ENCODE measurements at places on chromosomes 6 and 20.

DNA sequence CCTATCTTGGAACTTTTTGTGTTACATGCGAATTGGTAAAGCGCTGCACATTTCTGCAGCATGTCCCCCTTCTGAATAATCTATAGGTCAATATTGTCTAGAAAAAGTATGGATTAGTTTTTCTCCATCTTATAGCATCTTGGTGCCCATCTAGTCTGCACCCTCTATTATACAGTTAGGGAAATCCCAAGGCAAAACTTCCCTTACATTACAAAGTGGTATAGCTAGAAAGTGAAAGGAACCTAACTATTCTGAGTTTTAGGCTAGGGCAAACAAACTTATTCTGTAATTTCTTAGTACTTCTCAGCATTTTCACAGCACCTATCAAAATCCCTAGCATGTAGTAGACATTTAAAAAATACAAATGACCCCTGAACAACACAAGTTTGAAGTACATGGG lies 133.5 kb upstream of the CCDC28A start:
- DNase-seq, result no peak

DNA sequence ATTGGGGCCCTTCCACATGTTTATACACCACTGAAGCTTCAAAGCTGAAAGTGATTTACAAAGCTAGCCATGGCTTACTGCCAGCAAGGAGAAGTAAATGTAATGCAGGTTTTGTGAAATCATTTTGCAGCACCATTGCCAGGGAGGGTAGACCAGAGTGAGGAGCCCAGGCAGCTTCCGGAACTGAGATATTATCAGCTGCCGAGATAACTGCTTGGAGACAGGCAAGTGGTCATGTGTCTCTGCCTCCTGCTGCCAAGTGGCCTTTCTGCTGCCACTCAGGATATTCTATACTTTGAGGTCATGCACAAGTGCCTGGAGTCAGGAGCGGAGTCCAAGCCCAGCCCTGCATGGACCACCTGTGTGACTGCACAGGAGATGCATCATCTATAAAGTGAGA lies 160.2 kb downstream of the SYNDIG1 start:
- no peak for DNase-seq

DNA sequence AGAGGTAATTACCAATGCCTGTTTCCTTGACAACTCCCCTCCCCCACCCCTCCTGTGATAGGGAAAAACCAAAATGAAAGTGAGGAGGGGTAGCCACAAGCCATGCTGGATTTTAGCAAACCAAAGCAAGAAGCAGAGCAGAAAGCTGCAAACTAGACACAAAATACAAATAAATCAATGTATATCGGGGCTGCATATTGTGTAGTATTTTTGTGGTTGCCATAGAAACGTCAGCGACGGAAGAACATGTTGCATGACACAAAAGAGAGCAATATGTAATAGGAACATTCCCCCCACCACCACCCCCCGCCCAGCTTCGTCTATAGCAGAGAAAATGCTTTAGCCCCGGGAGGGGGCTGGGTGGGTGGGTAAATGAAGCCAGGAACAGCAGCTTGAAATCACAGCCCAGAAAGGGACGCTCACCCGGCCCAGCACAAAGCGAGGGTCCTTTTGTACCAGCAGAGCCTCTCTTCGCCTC lies 548 bp downstream of the AGPAT4 start:
- peak; percentile 4 for DNase-seq

GRCh38 chr6:49264496-49264895 lies 198.6 kb downstream of the MMUT start:
- no peak for DNase-seq

- no peak for DNase-seq
Measured at GRCh38 chr6:154234019-154234772, 122.4 kb downstream of the IPCEF1 start.

- DNase-seq, result no peak
Measured at GRCh38 chr6:27441001-27441400, 31.9 kb downstream of the ZNF184 start.

DNA sequence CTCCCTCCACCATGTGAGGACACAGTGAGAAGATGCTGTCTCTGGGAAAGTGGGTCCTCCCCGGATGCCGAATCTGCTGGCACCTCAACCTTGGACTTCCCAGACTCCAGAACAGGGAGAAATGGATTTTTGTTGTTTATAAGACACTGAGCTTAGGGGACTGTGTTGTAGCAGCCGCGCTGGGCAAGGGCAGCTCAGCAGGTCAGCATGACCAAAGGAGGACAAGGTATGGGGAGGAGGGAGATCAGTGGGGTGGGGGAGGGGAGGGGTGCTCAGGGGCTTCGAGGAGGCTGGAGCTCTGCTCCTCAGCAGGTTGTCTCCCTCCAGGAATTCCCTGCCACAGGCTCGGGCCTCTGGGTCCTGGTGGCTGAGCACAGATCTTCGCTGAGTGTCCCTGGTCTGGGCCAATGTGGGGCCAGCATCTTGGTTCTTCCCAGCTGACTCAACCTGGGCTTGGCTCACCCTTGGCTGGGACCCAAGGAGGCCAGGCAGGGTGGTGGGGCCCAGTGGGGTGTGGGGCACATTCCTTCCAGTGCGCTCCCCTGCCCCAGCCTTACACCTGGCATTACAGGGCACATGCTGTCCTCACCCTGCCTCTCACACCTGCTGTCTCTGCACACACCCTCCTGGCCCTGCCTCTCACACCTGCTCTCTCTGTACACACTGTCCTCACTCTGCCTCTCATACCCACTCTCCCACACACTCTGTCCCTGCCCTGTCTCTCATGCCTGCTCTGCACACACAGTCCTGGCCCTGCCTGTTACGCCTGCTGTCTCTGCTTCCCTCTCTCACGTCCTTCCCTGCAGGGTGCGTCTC lies 107.3 kb downstream of the SYCP2 start:
- no peak for DNase-seq

DNA sequence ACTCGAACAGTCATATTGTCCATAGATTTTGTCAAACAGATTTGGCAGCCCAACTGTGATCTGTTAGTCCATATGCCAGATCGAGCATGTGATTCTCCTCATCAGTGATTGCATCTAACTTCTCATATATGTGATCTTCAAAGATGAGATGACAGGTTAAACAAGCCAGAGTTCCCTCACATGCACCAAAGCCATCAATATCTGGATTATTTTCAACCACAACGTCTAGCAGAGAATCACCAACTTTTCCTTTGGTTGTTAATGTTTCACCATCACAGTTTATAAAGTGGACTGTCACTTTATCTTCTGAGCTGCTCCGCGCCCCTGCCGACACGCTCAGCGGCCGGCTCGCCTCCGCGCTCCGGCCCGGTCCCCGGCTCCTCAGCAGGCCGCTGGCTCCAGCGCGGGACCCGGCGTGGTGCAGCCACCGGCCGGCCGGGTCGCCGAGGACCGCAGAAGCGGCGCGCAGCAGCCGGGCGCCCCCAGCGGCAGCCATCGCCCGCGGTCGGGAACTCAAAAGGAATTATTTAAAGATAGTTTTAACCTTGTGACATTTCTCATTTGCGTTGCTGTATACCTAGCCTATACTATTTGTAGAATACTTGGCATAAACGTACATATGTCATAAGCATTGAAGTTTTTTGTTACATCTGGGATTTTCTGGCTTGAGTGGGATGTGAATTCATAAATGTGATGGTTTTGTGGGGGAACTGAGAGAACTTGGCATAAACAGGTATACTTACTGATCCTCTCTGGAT lies 40.1 kb upstream of the DYNLRB1 start:
- no peak for DNase-seq

GRCh38 chr6:105810105-105810921 lies 275.8 kb upstream of the PRDM1 start:
- DNase-seq, result peak; percentile 50

- no peak for DNase-seq
Measured at GRCh38 chr6:5012519-5012918, 8.7 kb upstream of the RPP40 start.

DNA sequence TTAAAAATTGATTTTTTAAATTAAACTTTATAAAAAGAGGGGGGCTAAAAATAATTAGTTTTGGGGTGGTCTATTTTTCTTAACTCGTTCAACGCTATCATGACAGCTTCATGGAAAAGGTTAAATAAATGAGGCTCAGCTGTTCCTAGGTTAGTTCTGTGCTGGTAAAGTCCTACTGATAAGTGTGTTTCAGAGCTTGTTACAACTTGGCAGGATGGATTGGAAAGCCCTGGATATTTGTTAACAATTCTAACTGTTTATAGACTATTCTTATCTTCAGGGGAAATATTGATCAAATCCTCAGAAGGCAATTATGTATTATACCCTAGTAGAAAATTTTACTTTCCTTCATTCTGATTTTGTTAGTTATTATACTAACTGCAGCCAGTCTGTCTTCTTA lies 50.4 kb downstream of the IL22RA2 start:
- DNase-seq, result no peak

GRCh38 chr6:85641897-85642773 lies 551 bp downstream of the SYNCRIP start:
- DNase-seq, result peak; percentile 31

DNA sequence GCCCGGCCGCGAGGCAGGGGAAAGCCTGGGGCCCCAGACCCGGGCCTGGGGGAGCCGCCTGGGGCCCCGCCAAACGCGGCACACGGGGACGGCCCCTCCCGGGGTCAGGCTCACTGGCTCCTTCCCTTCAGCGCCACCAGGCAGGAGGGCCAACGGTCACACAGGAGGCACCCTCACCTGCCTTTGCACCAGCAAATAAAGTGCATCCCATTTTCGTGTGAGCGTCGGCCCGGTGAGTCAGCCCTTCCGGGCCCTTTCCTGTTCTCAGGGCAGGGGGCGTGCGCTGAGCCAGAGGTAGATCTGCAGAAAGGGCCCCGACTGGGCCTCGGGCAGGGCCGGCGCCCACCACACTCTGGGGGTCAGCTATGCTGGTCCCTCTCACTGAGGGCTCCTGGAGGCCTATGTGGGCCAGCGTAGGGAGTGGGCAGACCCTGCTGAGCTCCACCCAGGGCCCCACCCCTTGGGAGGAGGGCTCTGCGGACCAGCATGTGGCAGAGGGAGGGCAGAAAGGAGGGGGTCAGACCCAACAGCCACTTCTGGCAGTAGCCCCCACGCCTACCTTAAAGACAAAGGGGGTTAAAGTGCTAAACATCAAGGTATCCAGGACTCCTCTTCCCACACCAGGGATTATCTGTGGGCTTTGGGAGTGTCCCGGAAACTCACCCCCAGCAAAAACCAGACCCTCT lies 931 bp upstream of the UCKL1 start:
- no peak for DNase-seq

GRCh38 chr6:148367411-148368024 lies 24.9 kb downstream of the SASH1 start:
- no peak for DNase-seq

DNA sequence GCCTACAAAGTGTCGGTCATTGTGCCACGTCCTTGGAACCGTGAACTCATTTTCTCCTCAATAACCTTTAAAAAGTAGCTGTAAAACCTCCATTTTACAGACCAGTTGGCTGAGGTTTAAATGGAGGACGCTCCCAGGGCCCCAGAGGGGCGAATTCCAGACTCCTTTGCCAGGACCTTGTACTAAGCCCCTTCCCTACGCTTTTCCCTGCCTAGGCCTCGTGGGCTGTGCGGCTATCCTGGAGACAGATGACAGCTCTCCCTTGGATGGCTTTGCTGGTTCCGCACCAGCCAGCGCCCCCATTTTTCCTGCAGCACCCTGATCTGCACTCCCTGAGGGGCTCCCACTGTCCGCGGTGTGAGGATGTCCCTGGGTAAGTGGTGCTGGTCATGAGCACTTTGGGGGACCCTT lies 12.1 kb upstream of the SNHG17 start:
- DNase-seq, result no peak

GRCh38 chr6:68317366-68317765 lies 317.7 kb upstream of the ADGRB3 start:
- no peak for DNase-seq

- no peak for DNase-seq
Measured at GRCh38 chr20:5548902-5549599, 201.2 kb upstream of the SHLD1 start.

- DNase-seq, result no peak
Measured at GRCh38 chr6:159983641-159984080, 14.8 kb downstream of the IGF2R start.

DNA sequence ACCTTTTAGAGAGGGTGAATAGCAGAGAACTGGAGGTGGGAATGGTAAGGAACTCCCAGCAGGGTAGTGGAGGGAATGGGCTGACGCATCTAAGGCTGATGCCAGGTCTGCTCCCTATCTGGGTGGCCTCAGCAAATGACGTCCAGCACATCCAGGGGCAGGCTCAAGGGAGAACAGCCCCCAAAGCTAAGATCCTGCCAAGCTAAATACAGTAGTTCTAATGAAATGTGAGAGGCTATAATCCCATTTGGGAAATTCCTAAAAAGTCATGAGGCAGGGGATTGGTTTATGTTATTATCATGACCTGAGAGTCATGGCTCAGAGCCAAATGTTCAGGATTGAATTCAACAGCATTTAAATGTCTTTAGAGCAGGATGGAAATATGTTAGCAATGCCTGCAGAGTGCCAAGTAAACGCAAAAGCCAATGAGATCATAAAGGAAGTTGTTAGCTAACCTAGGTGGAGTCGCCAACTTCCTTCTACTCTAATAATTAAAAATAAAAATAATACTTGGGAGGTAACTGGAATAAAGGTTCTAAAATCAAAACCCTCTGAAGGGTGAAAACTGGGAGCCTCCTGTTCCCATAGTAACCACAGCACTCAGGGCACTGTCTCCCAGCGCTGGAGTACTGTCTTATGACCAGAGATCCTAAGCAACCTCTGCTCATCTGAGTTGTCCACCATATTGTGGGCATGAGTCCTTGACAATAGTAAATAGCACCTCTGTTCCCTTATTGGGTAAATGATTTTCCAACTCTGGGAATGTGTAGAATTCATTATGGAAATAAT lies 34.8 kb downstream of the IYD start:
- no peak for DNase-seq

DNA sequence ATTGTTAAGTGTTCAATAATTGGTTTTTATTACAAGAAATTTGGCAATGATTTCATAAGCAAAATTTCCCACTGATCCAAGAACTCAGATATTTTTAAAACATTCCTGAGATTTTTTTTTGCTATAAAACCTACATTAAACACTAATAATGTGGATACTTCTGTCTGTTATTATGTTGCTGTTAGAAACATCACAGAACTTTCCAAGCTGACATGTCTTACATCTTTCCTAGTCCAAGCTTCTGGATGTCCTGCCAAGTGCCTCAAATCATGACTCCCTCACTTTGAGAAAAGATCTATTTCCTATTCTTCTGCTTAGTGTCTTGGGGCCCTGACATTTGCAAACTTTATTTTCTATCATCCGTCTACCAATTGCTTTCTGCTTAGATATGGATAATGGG lies 110.8 kb downstream of the RFPL4B start:
- no peak for DNase-seq

GRCh38 chr20:53329781-53330180 lies 263.9 kb downstream of the ZNF217 start:
- no peak for DNase-seq

DNA sequence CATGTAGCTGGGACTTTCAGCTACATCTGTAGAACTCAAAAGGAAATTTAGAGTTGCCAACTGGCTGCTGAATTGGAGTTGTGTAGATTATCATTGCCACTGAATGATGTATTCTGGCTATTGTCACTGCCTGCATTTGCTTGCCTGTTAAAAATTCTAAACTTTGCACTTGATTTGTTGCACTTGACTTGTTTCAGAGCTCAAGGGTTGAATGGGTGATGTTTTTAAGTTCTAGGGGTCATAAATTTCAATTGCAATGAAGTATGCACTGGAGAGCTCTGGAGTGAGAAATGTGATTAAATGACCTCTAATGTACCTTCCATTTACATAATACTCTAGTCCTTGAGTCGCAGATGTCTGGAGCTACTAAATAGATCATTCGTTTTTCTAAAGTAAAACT lies 102.4 kb downstream of the TNFRSF21 start:
- DNase-seq, result no peak
